ENCODE measurements at places on chromosomes 12 and 14. TPM values are rescaled to one million over a fixed set of nuclear protein-coding genes. Genes with fewer than 3 reads are reported as not detected.

DNA sequence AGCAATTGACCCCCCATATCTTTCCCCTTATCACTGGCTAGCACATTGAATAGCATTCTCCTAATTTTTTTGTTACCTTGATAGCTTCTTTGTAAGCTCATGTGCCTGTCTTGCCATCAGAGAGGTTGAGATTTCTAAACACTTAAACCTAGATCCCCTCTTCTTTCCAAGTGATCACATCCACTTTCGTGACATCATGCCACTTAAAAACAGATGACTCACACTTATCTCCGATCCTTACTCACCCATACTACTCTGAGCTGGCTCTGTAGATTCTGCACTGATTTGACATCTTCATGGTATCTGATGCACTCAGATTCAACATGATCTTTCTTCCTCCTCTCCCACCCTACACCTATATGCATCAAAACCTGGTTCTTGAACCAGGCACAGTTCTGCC, 10.5 kb downstream of the GPR137C start:
- DNase-seq: no peak

- no peak for DNase-seq
Measured at GRCh38 chr12:65529771-65530435, 251.4 kb downstream of the MSRB3 start.

GRCh38 chr12:72031066-72031465, 92.4 kb downstream of the TPH2 start:
- no peak for DNase-seq

GRCh38 chr12:2332236-2332635, 279.4 kb downstream of the CACNA1C start:
- DNase-seq: no peak

DNA sequence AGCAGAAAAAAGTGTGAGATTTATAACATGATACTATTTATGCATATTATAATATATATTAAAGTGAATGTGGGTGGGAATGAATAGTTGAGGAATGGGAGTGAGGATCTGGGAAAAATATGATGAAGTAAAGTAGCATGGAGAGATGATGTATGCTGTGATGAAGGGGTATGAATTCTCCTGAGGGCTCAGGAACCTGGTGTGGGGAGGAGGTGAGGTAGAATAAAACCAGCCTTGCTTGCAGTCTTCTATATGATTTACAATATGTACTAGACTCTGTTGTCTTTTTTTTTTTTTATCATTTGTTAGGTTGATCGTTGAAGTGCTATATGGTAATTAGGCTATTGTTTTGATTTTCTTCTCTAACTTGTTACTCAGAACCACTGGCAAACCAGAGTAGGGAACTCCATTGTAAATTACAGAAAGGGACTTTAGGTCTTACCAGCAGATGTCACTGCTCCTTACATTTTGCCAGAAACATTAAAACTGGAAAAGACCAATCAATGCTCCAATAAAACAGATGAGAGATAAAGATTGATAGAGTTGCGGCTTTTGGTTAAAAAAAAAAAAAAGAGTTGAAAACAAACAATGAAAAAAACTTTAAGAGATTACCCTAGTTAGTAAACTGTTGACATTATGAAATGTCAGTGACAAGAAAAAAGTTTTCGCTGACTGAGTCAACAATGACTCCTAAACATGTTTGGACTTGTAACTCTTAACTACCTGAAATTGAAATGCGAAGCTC, 39.9 kb downstream of the ATL1 start:
- DNase-seq: no peak

GRCh38 chr14:78709795-78710557, 539.8 kb downstream of the NRXN3 start:
- DNase-seq: no peak

GRCh38 chr12:49041036-49041880, 19.3 kb downstream of the KMT2D start:
- DNase-seq: no peak

Gene RNF212B
- not detected for total RNA-seq

- DNase-seq: no peak
Measured at GRCh38 chr12:50102646-50103309, 1.0 kb upstream of the GPD1 start.

DNA sequence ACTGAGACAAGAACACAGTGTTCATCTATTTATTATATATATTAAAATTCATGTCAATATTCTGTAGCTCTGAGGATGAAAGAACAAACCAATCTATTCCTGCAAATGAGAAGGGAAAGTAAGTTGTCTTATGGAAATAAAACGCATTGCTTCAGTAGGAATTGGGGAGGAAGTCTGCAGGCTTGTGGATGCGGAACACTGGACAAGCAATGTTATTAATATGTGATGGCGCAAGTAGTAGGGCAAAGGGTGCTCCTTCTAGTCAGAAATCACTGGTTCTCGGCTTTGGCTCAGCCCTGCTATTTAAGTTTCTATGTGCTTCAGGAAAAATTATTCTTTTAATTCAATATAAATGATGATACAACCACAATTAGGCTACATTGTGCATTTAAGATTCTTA, 28.8 kb upstream of the RAP1B start:
- no peak for DNase-seq

DNA sequence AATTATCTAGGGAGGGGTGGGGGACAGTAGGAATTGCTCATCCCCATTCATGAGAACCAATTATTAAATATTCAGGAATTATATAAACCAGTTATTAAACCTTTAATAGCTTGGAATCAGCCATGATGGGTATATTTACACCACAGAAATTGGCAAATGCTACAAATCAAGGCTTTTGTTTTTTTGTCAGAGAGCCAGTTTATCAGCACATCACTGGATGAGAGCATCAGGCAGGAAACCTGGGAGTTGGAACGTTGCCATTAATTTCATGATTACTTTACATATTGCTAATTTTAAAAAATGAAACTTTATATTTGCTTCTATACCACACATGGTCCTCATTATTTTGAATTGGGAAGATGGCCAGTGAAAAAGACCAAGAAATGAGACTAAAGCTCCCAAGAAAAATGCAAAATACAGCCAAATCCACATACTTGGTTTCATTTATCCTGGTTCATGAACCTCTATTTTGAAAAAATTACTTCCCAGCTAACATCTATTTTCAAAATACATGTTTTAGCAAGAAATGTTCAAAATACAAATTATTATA, 48.4 kb downstream of the ATL1 start:
- DNase-seq: no peak

DNA sequence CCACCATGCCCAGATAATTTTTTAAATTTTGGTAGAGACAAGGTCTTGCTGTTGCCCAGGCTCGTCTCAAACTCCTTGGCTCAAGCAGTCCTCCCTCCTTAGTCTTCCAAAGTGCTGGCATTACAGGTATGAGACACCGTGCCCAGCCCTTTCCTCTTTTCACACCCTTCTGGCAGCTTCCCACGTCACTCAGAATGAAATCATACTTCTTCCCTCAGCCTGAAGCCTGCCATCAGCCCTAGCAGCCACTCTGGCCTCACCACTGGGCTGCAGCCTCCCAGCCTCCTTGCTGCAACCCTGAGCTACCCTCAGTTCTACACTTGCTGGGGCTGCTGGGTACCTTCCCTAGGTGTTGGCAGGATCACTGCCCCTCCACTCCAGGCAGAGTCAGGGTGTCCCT, 18.2 kb downstream of the ANKRD9 start:
- DNase-seq: no peak

Gene TAS2R42
- total RNA-seq: not detected

Gene PRPH
- total RNA-seq: 3.7 TPM

- DNase-seq: no peak
Measured at GRCh38 chr12:70486588-70486987, 120.5 kb downstream of the KCNMB4 start.

DNA sequence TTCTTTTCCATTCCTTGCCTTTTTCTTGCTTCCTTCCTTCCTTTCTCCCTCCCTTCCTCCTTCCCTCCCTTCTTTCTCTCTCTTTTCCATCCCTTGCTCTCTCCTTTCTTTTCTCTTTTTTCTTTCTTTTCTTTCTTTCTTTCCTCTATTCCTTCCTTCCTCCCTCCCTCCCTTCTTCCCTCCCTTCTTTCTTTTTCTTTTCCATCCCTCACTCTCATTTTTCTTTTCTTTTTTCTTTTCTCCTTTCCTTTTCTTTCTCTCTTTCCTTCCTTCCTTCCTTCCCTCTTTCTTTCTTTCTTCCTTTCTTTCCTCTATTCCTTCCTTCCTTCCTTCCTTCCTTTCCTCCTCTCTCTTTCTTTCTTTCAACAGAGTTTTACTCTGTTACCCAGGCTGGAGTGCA, 35.1 kb upstream of the PPP4R3A start:
- no peak for DNase-seq

- DNase-seq: no peak
Measured at GRCh38 chr14:25757364-25757763, 707.4 kb upstream of the STXBP6 start.

DNA sequence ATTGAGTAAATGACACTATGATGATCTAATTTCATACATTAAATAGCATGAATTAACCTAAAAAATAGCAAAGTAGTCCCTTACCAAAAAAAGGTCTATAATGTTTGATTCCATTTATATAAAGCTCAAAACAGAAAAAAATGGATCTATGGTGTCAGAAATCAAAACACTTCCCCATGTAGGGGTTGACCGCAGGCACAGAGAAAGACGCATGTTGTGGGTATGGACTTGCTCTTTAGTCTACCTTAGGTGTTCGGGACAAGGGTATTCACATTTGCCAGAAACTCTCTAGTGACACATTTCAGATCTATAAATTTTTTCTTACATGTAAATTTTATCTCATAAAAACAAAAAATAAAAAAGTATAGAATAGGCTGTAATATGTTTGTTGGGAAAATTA, 1262.9 kb downstream of the TMEM121 start:
- DNase-seq: no peak
